Muscle of leg (tissue), 16 donors: ENCODE measurements at places on chromosomes 5 and 9.

DNA sequence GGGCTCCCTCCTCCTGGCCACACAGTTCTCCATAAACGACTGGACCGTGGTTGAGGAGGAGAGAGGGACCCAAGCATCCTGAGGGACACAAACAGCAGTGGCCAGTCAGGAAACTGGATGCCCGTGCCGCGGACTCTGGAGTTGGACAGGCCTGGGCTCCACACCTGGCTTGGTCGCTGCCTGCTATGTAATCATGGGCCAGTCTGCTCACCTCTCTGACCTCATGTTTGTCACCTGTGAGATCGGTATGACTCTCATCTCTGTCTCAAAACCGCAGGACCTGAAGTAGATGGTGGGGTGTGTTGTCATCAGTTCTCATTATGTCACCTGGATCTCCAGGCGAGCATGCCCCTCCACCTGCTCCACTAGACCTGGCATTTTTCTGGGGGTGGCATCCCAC is 14.5 kb downstream of the CXXC5 start:
- DNase-seq: no peak

DNA sequence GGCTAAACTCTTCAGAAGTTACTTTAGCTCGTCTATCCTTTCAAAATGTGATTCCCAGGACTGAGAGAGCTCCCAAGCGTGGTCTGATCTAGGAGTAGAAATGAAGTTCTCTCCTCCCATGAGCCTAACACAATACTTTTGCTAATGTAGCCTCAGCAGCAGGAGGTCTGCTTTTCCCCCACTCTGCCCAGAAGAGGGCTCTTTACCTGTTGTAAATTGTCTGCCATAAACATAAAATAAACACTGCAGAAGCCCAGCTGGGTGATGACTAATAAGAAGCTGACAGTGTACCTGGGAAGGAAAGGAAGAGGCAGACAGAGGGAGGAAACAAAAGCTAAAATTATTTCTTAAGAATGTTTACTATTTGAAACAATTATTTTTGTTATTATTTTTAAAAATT is 15.4 kb downstream of the SLC36A3 start:
- no peak for DNase-seq

DNA sequence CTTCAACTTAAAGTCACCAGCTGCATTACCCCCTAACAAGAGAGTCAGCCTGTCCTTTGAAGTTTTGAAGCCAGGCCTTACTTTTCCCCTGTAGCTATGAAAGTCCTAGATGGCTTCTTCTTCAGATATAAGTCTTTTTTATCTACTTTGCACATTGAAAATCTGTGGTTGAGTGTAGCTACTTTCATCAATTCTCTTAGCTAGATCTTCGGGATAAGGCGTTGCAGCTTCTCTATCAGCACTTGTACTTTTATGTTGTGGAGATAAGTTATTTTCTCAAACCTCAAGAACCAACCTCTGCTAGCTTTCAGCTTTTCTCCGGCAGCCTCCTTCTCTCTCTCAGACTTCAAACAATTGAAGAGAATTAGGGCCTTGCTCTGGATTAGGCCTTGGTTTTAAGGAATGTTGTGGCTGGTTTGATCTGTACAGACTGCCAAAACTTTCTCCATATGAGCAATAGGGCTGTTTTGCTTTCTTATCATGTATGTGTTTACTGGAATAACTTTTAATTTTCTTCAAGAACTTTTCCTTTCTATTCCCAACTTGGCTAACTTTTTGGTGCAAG is 21.6 kb downstream of the CATSPER3 start:
- no peak for DNase-seq

GRCh38 chr5:1007221-1007680 is 1.4 kb upstream of the NKD2 start:
- DNase-seq: no peak

- DNase-seq: no peak
Observed at GRCh38 chr5:126099077-126099476, 324.1 kb upstream of the GRAMD2B start.

DNA sequence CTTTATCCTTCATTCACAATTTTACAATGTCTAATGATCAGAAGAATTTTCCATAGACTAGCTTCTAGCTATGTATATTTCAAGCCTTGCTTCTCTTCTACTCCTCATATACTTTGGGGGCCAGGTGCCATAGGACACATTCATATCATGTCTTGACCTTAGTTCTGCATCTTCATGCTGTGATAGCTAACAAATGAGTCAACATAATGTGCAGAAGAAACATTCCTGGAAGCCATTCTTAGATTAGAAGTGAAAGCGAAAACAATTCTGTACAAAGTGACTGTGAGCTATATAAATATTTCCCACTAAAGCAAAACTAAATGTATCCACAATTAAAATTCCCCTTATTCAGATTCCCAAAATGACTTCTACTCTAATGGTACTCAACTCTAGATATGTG is 320.2 kb upstream of the NREP start:
- no peak for DNase-seq

DNA sequence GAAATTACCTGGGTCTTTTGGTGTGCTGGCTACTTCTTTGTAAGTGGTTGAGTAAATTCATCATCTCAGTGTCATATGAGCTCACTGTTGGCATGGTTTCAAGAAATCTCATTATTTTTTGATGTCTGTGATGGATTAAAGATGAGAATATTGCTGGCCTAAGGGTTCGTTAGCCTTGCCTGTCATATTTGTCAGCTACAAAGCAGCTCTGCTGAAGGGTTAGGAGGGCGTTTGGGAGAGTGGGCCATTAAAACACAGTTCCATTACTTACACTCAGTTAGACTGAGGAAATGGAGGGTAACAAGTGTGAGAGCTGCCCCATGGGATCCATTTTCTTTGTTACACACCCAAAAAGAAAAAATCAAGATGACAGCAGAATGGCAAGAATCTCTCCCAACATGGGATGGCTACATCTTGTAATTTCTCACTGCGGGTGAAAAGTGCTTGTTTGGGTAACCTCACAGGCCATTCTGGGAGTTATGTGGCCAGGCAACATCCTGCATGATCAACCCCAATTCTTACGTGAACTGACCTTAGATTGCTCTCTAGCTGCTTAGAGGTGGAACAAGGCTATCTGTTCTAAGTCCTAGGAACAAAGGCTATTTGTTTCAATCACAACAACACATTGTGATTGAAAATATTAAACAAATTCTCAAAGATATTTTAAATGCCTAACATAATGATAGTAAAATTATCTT is 609.5 kb upstream of the RGMB start:
- DNase-seq: no peak

DNA sequence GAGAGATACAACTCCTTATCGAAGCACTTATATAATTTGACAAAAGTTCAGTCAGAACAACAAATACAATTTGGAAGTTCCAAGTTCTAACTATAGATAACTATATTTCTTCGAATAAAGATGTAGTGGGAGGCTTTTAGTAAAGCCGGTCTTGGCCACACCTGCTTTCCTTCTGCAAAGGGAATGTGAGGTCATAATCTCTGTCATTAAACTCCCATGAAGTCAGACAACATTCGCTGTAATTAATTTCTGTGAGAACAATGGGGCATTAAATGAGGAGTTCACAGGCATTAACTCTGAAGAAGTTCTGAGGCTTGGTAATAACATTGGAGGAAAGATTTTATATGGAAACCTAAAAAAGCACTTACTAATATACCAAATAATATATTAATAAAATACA is 67.5 kb downstream of the MCTP1 start:
- DNase-seq: no peak
